ENCODE measurements at places on chromosomes 12 and 14.

DNA sequence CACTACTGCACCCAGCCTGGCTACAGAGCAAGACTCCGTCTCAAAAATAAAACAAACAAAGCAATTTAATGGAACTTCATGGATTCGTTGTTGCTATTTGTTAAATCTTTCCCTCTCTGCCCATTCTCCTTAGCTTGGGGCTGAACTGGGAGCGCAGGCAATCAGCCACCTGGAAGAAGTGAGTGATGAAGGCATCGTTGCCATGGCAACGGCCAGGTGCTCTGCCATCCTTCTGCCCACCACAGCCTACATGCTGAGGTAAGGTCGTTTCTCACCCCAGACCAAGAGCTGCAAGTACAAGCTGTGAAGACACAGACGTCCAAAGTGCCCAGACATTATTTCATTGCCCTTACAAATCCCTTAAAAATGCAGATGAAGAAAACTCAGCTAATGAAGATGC lies 19.1 kb downstream of the AMDHD1 start:
- no peak for DNase-seq

GRCh38 chr14:52937869-52938268 lies 13.0 kb downstream of the FERMT2 start:
- DNase-seq: no peak

DNA sequence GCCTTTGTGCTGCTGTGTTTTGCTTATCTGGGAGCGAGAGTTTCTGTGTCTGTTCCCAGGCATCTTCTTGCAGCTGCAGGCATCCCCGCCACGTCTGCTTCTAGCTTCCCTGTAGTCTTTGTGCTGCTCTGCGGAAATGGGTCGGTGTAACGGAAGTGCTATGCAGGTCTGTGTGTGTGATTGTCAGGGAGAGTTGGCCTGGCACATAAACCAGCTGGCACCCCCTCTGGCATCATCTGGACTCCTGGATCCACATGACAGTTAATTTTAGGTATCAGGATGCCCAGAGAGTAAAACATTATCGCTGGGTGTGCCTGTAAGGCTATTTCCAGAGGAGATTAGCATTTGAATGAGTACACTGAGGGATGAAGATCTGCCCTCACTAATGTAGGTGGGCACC lies 9.4 kb upstream of the OASL start:
- DNase-seq: no peak

- DNase-seq: no peak
Observed at GRCh38 chr14:93824076-93824475, 35.8 kb upstream of the PRIMA1 start.

DNA sequence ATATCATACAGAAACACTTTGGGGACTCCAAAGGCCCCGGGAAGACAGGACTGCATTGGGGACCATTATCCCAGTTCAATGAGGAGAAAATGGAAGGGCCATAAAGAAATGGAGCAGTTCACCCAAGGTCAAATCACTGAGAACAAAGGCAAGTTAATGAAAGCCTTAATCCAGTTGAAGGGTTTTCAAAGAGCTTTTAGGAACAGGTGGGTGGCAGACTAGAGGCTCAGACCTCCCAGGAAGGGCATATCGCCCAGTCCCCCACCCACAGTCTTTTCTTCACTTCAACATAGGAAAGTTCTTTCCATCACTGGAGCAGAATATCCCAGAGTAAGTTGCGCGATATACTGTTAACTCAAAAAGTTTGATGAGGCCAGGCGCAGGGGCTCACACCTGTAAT lies 136.1 kb upstream of the CCND2 start:
- no peak for DNase-seq

- DNase-seq: peak; percentile 37
Observed at GRCh38 chr14:54881761-54882401, 20.7 kb downstream of the GCH1 start.

- DNase-seq: no peak
Observed at GRCh38 chr12:32270818-32271710, 128.3 kb upstream of the FGD4 start.

DNA sequence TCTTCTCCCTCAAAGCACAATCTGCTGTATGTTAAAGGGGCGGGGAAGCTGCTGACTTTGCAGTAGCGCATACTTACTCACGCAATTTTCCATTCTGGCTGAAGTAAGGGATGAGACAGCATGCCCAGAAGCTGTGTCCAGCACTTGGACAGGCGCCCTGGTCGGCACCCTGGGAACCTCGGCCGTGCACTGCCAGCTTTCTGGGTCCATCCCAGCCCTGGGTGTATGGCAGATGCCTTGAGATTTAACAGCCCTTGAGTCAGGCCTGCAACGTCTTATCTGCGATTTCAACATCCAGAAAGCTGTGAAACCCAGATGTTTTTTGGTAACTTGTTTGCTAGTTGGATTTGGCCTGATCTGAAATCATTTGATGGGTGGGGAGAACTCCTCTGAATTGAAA lies 16.1 kb downstream of the EML1 start:
- no peak for DNase-seq

DNA sequence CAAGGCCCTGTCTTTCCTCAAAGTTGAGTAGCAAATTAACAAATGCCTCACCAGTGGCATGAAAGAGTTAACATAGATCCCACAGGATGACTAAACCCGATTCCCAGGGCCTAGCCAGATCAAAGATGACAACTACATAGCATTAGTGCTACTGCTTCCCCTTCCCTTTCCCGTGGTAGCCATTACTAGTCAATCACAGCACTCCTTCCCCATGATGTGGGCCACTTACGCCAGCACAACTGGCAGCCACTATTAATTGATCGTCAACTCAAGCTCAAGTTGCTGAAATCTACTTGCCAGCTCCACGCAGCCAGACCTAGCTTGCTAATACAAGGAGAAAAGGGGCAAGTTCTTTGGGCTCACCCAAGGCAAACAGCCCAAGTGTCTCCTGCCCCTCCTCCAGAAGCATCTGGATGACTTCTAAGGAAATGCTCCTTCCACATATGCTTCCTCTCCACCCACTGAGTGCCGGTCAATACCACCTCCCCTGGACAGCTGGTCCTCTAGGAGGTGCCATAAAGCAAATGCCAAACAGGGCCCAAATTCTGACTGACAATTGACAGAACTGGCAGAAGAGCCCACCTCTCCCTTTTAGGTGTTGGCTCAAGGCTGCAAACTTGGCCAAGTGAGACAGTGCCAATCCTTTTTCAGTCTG lies 72.6 kb downstream of the NUAK1 start:
- no peak for DNase-seq

DNA sequence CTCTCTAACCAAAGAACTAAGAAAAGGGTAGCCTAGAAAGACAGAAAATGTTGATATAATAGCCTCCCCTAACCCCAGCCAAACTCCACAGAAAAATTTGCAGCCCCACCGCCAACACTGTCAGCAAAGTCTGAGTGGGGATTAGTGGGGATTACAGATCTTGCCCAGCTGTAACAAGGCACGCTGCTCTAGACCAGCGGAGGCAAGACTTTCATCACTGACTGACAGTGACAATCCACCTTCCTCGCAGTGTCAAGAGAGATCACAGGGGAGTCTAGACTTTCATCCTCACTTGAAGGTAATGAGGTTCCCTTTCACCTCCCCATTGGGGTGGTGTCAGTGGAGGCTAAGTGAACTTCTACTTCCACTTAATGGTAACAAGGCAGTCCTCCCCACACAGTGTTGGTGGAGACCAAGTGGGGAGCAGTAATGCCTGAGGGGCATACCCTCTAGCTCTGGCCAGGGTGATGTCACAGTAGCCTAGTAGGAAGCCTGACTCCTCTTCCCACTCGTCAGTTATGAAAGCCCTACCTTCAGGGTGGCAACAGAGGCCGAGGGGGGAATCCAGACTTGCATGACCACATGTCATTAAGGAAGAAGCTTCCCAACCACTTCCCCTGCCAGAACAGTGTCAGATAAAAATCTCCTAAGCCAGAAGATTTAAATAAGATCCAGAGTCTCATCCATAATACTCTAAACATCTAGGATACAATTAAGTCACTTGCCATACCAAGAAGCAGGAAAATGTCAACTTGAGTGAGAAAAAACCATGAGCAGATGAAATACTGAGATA lies 91.7 kb upstream of the RASSF8 start:
- DNase-seq: no peak

DNA sequence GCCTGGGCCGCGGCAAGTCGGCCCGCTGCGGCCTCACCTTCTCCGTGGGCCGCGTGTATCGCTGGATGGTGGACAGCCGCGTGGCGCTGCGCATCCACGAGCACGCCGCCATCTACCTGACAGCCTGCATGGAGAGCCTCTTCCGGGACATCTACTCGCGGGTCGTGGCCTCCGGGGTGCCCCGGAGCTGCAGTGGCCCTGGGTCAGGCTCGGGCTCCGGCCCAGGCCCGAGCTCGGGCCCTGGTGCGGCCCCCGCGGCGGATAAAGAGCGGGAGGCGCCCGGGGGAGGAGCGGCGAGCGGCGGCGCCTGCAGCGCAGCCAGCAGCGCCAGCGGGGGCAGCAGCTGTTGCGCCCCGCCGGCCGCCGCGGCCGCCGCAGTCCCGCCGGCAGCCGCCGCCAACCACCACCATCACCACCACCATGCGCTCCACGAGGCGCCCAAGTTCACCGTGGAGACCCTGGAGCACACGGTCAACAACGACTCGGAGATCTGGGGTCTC lies 226.2 kb upstream of the CRY1 start:
- no peak for DNase-seq

DNA sequence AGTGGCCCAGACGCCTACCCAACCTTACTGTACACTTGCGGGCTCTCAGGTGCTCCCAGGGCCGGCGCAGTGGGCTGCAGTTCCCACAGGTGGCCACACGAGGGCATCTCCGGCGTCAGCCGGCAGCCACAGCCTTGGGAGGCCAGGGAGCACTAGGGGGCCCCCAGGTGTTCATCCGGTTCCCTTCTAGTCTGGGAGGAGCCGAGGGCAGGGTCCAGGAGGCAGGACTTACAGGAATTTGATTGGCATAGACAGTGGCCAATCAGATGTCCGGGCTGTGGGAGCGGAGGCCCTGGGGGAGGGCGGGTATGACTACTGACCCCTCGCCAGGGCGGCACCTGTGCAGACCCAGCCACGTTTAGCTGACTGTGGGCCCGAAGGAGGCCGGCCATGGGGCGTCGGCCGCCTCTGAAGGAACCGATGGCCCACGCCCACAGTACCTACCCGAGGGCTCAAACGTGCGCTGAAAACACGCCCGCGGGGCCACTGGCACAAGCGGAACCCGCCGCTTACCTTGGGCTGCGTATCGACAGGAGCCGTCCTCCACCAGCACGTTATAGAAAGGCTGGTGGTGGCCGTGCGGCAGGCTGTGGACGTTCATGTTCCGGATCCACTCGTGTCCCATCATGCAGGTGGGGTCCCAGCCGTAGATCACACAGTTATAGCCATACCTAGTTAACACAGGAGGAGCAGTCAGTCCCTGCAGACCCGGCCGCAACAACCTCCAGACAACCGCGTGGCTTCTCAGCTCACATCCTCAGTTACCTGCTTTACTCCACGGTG lies 34.8 kb downstream of the FBXO21 start:
- DNase-seq: peak; percentile 64

- peak; percentile 3 for DNase-seq
Observed at GRCh38 chr14:56172571-56172971, 54.4 kb downstream of the PELI2 start.

Data from CD4-positive, alpha-beta T cell treated with Interleukin-2 at 100 ng/mL for 4 hours (primary cell).